NCI-H460 (cell line): ENCODE measurements at places on chromosomes 4 and X. TPM values are rescaled to one million over a fixed set of nuclear protein-coding genes. Genes with fewer than 3 reads are reported as not detected.

The NPY2R gene
- not detected in 2 replicates for total RNA-seq

The CENPE gene
- 22.4 and 26.3 TPM in 2 replicates for total RNA-seq

The USP11 gene
- total RNA-seq, result 17.0 and 17.3 TPM in 2 replicates

The DMD gene
- total RNA-seq, result 3.9 and 4.4 TPM in 2 replicates

The GASK1B gene
- total RNA-seq, result 63.1 and 83.1 TPM in 2 replicates
